Forelimb muscle (tissue), 1 donor: ENCODE measurements at places on chromosomes 2 and 18.

DNA sequence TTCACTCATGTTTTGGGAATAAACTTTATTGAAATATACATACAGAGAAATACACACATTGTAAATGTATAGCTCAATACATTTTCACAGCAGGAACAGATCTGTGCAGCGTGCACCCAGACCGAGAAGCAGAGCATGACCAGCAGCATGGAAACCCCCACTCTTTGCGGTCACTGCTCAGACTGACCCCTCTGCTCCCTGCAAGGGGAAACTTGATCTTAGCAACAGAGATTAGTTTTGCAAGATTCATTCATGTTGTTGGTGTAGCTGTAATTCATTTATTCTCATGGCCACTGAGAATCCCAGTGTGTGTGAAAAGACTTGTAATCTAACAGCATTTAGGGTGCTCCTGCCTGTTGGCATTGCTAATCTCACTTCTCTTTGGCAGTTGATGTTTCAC lies 35.2 kb downstream of the LPIN1 start:
- no peak for DNase-seq

GRCh38 chr18:59681051-59681450 lies 16.2 kb downstream of the CCBE1 start:
- DNase-seq, result no peak

GRCh38 chr18:28120828-28121515 lies 56.0 kb downstream of the CDH2 start:
- no peak for DNase-seq

GRCh38 chr2:241492174-241492565 lies 16.2 kb downstream of the STK25 start:
- DNase-seq, result no peak

- DNase-seq, result no peak
These were observed 18.3 kb upstream of the GREB1 start for GRCh38 chr2:11515490-11515981.

- no peak for DNase-seq
These were observed 101.9 kb downstream of the MBD5 start for GRCh38 chr2:148122788-148123187.

- no peak for DNase-seq
These were observed 61.8 kb downstream of the ARHGAP25 start for GRCh38 chr2:68796295-68796905.

DNA sequence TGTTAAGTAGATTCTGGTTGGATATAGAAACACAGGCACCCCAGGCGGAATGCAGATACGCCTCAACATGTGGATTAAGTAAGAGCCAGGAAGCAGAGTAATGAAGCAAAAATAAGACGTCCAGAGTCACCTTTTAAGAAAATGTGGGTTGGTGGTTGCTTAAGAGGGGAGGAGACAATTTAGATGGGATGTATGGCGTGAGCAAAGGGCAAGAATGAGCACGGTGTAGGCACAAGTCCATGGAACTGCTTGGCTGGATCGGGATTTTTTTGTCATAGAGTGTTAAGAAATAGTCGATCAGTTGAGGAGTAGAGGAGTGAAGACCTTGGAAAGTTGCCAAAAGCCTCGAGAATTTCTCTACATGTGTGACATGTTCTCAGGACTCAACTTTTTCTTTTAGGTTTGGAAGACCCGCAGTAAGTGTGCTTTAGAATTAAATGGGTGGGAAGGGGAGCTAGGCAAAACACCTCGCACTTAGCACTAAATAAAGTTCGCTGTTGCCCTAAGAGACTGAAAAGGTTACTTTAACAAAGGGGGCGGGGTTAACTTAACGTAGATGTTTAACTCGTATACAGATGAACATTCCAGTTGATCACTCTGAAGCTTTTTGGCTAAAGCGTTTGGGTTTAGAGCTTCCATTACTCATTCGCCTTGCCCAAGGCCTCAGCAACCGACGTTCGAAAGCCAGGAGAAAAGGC lies 716 bp upstream of the SLC39A10 start:
- no peak for DNase-seq

GRCh38 chr2:207825978-207826377 lies 56.3 kb upstream of the FZD5 start:
- DNase-seq, result peak; percentile 43

- DNase-seq, result no peak
These were observed 42.0 kb upstream of the CREB1 start for GRCh38 chr2:207487650-207488311.

- DNase-seq, result peak; percentile 82
These were observed 88.0 kb downstream of the TCF7L1 start for GRCh38 chr2:85221067-85221691.

DNA sequence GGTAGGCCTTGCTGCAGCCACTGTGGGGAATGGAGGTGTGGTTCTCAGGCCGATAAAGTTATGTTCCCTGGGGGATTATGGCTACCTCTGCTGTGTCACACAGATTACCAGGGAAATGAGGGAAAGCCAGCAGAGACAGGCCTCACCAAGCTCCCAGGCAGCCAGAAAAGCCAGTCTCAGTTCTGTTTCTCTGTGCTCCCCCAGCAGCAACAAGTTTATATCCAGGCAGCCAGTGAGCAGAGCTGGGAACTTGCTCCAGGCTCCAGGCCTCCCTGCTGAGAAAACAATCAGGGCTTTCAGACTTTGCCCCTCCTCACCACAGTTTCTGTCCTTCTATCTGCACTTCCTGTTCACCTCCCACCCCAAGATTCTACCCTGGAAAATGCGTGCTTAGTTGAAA lies 596.6 kb upstream of the GYPC start:
- no peak for DNase-seq

DNA sequence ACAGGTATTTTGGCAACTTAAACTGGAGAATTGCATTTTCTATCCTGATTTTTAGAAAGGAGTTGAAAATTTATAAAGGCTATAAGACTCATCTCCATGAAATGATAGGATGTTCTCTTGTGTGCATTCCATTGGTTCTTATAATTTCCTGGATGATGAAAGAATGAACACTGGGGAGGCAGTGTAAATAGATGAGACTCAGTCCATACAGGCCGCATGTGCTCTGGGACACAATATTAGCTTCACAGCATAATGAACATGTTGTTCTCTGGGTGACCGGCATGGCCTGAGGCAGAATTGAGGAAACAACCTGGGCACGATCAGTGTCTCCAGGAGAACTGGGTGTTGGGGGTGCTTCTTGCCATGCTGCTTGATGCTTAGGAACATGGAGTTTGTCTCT lies 38.8 kb downstream of the AOX1 start:
- no peak for DNase-seq

- no peak for DNase-seq
These were observed 439.3 kb downstream of the CBLN2 start for GRCh38 chr18:72104851-72105250.

DNA sequence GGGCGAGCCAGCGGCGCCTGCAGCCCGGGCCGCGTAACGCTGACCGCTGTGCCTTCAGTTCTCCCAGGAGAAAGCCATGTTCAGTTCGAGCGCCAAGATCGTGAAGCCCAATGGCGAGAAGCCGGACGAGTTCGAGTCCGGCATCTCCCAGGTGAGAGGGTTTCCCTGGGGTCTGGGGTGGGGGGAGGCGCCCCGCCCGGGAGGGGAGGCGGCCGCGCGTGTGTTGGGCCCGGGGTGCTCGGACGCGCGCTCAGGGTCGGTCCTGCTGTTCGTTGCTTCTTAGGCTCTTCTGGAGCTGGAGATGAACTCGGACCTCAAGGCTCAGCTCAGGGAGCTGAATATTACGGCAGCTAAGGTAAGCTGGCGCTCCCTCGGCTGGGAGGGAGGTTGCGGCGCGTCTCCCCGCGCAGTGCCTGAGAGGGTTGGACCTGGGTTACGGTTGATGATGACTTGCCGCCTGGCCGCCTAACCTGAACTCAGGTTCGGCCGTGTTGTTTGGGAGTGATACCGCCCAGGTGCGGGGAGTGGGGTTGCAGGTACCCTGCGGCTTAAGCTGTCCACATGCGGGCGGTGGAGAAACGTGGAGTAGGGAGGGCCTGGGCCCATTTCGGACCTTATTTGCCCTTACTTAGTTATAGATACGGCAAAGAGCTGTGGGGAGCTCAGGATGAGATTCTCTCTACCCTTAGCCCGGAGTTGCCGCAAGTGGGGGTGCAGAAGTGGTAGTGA lies 638 bp downstream of the RPS7 start:
- no peak for DNase-seq

DNA sequence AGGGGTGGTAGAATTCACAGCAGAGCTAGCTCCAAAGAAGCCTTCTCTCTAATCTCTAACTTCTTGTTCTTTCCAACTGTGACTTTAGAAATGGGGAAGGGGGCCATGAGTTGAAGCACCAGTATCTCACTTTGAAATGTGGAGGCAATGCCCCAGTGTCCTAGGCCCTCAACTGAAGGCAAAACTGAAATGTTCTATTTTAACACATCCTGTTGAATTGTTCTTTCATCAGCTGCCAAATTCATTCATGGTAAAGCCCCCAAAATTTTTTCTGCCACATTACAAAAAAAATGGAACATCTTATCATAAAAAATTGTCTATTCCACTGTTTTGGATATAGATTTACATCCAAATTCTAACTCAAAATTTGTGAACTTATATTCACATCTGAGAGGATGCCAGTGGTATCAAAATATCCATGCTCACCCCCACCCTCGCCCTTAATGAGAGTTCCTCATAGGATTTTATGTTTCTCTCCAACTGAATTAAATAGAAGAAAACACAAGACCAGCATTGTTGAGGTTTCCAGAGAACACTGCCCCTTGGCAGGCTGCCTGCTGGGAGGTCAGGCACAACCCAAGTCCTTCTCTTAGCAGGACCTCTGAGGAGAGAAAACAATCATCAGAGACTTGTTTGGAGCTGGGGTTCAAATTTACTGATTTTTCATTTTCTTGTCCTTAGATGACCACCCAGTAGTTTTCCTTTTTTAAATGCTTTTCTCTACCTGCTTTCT lies 147.4 kb upstream of the PGAP1 start:
- no peak for DNase-seq

- no peak for DNase-seq
These were observed 1.2 kb downstream of the REV1 start for GRCh38 chr2:99488539-99489062.
